ENCODE measurements at places on chromosomes 13 and 19.

DNA sequence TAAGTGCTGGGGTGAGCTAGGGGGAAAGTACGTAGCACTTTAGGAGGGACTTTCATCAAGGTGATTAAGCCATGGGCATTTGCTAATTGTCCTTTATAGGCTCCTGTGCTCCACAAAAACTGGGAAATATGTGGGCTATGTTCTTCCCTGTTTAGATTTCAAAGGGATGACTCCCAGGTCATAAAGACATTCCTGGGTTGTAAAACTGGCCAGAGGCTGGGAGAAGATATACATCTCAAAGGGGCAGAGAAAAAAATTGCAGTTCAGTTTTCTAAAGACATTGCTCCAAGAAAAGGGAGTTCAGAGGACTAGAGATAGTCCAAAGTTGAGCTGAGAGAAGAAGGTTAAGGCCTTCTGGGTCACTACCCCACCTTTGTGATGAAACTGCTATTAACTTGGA, 204.8 kb downstream of the MYO16 start:
- DNase-seq, result no peak

GRCh38 chr19:3186160-3186688, 494 bp downstream of the NCLN start:
- no peak for DNase-seq

DNA sequence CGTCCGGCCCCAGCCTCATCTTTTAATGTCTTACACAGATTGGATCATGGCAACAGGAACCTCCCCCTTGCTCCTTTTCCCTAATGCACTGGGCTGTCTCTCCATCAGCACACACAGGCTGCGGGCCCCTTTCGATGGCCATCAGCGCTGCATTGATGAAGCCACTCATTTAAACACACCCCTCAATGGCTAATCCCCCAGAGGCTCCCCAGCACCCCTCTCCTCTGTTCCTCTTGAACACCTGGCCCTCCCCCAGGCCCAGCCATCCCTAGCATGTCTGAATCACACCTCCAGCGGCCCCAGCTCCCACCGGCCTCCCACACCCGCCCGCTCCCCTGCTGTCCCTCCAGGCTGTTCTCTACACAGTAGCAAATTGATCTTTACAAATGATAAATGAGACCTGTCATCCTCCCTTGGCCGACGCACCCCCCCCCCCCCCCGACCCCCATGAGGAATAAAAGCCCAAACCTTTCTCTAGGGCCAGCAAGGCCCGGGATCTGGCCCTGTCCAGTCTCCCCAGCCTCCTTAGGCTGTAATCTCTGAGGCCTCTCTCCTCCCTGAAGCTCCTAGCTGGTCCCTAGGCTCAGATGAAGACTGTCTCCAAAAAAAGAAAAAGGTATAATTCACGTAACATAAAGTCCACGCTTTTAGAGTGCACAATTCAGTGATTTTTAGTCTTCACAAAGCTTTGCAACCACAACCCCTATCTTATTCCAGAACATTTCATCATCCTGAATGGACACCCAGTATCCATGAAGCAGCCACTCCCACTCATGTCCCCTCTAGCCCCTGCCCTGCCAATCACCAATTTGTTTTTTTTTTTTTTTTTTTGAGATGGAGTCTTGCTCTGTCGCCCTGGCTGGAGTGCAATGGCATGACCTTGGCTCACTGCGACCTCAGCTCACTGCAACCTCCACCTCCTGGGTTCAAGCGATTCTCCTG, 7.4 kb downstream of the RPL28 start:
- DNase-seq, result no peak

DNA sequence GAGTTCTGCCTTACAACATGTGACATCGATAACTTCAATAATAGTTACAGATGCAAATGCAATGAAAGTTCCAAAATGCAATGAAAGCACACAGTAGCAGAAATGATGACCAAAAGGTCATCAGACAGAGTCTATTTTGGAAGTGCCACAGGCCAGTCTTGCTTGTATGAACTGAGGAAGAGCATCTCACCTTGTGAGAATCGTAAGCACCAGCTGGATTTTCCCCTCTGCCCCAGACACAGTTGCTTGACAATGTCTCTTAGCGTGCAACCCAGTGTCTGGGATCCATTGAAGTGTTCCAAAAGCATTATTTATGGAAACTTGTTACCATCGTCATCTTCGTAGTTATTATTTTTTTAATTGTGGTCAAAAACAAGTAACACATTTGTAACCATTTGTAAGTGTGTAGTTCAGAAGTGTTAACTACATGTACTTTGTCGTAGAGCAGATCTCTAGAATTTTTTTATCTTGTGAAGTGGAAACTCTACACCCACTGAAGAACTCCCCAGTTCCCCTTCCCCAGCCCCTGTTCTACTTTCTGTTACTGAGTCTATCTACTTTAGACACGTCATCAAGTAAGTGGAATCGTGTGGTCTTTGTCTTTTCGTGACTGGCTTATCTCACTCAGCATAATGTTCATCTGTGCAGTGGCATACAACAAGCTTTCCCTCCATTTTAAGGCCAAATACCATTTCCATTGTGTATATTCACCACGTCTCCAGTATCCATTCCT, 170.0 kb upstream of the RNF113B start:
- DNase-seq, result no peak

GRCh38 chr13:25118378-25118905, 22.5 kb downstream of the PABPC3 start:
- no peak for DNase-seq

DNA sequence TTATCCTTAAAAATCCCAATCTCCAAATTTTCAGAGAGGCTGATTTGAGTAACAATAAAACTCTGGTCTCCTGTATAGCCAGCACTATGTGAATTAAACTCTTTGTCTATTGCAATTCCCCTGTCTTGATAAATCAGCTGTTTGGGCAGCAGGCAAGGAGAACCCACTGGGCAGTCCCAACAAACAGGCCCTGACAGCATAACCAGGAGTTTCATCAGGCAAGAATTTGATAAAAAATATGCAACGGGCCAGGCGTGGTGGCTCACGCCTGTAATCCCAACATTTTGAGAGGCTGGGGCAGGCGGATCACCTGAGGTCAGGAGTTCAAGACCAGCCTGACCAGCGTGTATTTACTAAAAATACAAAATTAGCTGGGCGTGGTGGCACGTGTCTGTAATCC, 42.1 kb downstream of the STK24 start:
- DNase-seq, result no peak

All from GDM1 (cell line).